RPMI8226 (cell line): ENCODE measurements at places on chromosomes 2 and 18.

GRCh38 chr2:98886066-98886554 is 49.9 kb downstream of the CRACDL start:
- no peak for DNase-seq

DNA sequence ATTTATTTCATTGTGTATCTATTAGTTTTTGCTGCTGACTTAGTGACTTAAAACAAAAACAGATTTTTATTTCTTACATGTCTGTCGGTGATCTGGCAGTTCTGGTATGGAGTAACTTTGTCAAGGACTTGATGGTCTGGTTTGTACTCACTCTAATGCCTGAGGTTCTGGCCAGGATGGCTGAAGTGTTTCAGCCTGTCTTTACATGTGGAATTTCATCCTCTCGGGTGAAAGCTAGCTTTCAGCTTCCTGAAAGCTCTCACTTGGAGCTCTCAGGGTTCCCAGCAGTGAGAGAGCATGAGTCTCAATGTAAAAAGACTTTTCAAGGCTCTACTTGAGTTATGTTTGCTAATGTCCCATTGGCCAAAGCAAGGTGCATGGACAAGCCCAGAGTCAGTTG is 216.4 kb downstream of the NR4A2 start:
- no peak for DNase-seq

DNA sequence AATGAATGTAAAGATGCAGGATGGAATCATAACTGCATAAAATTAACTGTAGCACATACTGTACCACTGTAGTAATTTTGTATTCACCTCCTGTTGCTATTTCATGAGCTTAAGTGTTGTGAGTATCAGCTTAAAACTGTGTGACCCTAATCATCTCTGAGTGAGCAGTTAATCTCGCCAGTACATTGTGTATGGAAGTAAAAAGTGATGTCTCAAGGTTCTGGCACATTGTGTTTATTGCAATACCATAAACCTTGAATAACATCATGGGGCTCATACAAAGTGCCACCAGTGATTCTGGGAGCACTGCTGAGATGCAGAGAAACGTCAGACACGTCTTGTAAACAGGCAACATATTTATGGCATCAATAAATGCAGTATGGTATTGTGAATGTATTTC is 124.5 kb downstream of the PMAIP1 start:
- DNase-seq, result no peak

- DNase-seq, result peak; percentile 40
These were observed 1.6 kb downstream of the CDH2 start for GRCh38 chr18:28175150-28175929.

GRCh38 chr18:78178812-78179211 is 800.8 kb upstream of the SALL3 start:
- DNase-seq, result no peak

- no peak for DNase-seq
These were observed 118.6 kb downstream of the AQP4 start for GRCh38 chr18:26746826-26747475.

DNA sequence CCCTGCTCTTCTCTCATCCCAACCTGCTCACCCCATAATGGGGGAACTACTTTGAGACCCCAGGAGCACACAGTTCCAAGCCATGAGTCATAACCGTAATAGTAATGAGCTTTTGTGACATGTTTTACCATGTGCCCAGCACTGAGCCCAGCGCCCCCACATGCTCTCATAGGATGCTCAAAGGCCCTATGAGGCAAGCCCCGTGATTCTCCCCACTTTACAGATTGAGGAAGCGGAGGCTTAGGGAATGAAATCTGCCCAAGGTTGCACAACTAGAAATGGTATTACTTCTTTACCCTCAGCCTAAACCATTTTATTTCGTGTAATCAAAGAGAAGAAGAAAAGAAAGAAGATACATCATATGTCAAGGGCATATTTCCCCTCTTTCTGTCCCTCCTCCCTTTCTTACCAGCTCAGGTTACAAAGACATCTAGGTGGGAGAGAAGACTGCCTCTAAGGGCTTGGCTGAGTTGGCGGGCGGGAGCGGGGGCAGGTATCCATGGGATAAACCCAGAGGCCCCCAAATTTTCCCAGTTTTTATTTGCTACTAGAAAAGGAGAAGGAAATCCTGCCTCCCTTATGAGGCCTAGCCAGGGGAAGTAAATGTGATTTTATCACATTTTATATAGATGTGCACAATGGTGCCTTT is 24.2 kb downstream of the BCL11A start:
- DNase-seq, result no peak

DNA sequence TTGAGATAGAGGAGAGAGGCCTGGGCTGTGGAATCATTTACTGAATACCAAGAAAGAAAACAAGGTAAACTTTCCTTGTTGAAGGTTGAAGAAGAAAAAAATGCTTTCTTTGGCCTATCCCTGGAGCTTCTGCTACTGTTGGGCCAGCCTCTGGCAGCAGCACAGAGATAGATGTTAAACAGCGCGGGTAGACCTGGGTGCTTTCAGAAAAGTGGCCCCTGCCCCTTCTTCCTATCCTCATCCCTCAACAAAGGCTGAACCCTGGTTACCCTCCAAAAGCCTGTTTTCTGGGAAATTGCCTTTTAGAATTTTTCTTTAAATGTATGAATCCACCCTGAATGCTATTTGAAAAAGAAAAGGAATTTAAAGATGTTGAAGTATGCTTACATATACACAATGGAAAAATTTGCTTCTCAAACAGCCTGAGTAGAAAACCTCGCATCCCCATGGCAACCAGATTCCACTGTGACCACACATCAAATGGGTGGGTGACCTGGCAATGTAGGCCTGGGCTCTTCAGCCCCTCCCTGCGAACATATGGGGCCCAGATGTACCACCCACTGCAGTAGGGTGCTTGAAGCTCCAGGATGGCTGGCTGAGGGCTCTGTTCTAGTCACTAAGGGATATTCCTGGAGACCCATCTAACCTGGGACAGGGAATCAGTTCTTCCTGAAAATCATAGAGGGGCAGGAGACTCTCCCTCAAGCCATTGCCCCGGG is 23.4 kb upstream of the CHRNA1 start:
- DNase-seq, result no peak

- DNase-seq, result no peak
These were observed 118.7 kb downstream of the HAUS1 start for GRCh38 chr18:46222710-46223360.

DNA sequence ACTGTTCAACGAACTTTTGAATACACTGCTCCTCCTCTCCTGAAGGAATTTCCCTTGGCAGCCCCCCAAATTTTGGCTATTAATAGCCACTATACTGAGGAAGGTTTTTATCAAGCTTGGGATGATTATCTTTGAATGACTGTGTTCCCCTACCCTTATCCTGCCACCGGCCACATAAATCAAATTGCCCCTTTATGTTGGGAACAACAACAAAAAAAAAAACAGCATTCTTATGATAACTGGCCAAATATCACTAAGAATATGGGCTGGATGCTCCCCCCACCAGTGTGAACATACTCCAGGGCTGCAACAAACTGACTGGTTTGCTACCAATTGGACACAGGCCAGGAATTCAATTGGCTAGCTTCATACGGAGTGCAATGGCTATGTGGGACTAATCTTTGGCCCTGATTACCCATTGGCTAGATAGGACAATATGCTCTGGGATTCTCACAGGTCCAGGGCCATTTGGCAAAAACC is 20.6 kb downstream of the DUSP11 start:
- no peak for DNase-seq

DNA sequence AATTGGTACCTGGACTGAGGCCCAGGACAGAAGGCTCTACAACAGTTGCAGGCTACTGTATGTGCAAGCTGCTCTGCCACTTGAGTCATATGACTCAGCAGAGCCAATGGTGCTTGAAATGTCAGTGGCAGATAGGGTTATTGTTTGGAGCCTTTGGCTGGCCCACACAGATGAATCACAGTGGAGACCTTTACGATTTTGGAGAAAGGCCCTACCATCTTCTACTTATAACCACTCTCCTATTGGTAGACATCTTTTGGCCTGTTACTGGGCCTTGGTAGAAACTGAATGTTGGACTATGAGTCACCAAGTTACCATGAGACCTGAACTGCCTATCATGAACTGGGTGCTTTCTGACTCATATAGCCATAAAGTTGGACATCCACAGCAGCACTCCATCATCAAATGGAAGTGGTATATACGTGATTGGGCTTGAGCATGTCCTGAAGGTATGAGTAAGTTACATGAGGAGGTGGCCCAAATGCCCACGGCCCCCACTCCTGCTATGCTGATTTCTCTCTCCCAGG is 88.9 kb upstream of the NRXN1 start:
- no peak for DNase-seq

- DNase-seq, result no peak
These were observed 31.1 kb upstream of the CD8A start for GRCh38 chr2:86821842-86822241.

DNA sequence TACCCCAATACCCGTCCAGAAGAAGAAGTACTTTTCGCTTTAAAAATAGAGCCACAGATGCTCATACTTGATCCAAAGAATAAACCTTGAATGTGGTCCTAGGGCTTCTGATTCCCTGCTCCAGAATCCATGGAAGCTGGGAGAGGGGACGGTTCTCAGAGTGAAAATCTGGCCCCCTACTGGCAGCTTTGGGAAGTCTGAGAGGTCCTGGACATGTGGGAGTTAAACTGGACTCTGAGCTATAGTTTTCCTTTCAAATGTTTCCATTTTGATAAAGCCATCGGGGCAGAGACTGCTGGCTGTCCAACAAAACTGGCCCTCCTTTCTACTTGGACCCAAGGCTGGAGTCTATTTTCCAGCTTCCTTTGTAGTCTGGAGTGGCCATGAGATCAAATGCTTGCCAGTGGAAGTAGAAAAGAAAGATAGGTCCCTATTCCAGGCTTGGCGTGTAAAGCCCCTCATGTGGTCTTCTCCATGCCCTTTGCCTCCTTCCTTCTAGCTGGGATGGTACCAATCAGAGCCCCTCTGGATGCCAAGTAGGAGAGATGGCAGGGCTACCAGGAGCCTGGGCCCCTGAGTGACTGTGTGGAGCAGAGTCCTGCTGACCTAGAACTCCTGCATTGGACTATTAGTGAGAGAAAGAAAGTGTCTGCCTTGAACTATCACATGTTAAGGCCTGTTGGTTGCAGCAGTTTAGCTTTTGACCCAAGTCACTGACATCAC is 37.7 kb upstream of the TBC1D8 start:
- DNase-seq, result no peak

GRCh38 chr18:41769265-41769664 is 185.8 kb upstream of the PIK3C3 start:
- no peak for DNase-seq

DNA sequence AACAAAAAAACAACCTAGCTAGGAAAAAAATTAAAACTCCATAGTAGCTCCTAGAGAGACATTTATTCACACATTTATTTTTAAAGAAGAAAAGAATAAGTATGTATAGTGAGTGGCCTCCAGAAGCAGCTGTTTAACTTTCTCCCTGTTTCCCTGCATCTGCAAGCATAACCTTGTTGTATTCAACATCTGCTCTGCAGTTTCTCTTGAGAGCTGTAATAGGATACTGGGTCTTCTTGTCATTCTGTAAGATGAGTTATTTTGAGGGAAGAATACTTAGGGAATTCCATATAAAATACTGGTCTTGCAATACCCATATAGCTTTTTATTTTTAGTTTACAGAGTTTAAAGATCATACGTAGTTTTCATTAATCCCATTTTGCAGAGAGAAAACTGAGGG is 246.6 kb downstream of the LRRTM1 start:
- DNase-seq, result no peak

- no peak for DNase-seq
These were observed 49.3 kb downstream of the CACNB4 start for GRCh38 chr2:152049541-152049940.

DNA sequence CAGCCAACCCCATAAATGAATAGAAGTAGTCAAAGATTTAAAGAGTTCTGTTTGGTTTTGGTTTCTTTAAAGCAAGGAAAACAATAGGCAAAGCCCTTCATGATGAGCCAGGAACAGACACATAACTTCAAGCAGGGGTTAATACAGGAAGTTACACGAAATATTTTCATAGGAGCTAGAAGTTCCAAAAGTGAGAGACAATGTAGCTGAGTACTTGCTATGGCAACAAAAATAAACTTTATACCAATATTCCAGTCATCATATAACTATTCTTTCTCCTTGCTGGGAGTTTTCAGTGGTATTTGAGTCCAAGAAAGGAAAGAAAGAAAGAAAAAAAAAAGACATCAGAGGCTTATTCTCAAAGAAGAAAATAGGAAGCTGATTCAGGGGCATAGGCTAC is 56.2 kb downstream of the COBLL1 start:
- no peak for DNase-seq

DNA sequence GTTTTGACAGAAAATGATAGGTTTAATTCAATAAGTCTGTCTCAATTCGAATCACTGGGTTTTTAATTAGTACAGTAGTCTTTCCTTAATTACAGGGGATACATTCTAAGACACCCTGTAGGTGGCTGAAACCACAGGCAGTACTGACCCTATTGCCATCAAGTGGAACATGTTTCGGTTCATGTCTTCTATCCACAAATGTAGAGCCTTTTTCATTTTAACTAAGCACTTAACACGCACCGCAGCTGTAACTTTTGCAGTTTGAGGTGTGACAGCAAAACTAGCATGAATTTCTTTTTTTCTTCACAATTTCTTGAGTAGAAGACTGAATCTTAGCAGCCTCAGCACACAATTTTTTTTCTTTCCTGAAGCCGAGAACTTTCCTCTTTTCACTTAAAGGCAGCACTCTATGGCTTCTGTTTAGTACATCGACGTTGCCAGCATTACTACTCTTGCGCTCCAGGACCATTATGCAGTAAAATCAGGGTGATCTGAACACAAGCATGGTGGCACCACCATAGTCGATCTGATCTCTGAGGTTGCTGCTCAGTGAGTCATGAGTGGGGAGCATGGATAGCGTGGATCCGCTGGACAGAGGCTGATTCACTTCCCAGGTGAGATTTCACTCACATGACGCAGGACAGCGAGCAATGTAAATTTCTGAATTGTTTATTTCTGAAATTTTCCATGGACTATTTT is 805.1 kb downstream of the RNF144A start:
- no peak for DNase-seq

GRCh38 chr2:128433911-128434550 is 115.4 kb upstream of the HS6ST1 start:
- DNase-seq, result no peak

DNA sequence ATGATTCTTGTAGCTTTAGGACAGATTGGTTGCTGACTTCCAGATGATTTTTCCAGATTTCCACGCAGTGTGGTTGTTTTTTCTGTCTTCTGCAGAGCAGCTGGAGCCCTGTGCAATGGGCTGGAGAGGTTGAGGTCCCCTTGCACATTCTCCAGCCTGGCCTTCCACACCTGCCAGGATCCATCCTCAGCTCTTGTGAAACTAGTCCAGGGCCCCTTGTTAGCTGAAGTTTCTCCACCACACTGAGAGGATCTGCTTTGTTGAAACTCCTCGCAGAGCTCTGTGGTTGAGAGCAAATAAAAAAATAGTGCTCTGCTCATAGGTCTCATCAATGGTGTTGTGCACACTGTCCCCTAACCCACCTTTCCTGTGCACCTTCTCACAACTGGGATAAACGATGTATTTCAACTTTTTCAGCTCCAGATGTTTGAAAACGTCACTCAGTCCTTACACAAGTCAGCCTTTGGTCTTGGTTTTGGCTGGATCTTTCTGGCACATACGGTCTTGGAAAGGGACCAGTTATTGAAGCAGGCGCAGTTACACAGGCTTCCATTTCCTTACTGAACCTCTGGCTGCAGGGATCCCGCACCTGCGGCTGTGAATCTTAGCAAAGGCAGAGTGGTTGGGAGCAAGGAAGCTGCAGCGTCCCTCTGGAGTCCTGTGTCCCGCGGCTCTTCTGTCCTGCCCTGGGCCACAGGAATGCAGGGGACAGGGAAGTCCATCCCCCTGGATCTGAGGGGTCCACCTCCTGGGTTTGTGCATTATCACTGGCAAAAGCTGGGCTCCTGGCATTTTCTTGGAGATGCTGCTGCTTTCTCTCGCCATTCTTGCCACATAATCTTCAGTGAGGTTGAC is 272.0 kb upstream of the DSEL start:
- no peak for DNase-seq

GRCh38 chr18:68041327-68041726 is 524.8 kb upstream of the DSEL start:
- no peak for DNase-seq
